ENCODE measurements at places on chromosomes 3 and 15. TPM values are rescaled to one million over a fixed set of nuclear protein-coding genes. Genes with fewer than 3 reads are reported as not detected.

The MAGEL2 gene
- not detected for total RNA-seq

The XIRP1 gene
- 0.17 TPM for total RNA-seq

The GJD2 gene
- not detected for total RNA-seq

The STRIT1 gene
- not detected for total RNA-seq

The ROPN1 gene
- total RNA-seq, result not detected

Data from A549 treated with AZD2906 at 1 μM for 4 hours (cell line).